Stimulated activated naive CD4-positive, alpha-beta T cell treated with Interleukin-2 at 50 U/mL for 16 hours (primary cell): ENCODE measurements at places on chromosomes 2 and 18.
A peak's percentile ranks its signal among the peaks of the same experiment; 100 is the strongest.

DNA sequence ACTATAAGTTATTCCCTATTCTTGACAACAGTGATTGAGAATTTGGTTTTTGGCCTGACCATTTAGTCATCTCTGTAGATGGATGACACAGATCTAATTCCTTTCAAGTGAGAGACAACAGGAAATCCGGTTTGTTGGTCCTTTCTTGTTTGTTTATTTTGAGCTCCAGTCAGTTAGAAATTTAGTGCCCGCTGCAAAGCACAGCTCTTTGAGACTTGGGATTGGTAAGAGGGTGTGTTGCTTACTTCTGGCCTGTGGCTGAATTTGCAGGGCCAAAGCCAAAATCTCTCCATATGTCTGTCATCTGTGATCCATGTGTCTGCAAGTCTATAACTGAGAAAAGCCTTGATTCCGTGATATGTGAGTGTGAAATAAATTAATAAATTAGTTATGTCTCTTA is 74.3 kb downstream of the BIN1 start:
- DNase-seq, result no peak

- DNase-seq, result peak; percentile 80
Measured at GRCh38 chr2:230643576-230644291, 68.9 kb upstream of the CAB39 start.

DNA sequence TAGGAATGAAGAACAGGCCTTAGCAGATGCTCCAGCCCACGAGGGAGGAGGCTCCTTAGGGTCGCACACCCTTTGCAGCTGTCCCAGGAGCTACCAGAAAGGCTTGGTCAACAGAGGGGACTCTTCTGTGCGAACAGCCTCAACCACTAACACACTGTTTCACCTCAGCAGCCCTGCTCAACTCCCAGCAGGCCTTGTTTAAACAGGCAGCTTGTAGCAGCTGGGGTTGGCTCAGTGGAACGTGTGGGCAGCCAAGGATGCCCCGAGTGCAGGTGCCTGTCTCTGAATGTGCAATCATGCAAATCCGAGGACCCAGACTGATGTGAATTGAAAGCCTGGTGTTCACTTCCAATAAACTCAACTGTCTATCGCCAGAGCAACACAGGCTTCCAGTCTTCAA is 88.7 kb upstream of the CXCR4 start:
- DNase-seq, result no peak

DNA sequence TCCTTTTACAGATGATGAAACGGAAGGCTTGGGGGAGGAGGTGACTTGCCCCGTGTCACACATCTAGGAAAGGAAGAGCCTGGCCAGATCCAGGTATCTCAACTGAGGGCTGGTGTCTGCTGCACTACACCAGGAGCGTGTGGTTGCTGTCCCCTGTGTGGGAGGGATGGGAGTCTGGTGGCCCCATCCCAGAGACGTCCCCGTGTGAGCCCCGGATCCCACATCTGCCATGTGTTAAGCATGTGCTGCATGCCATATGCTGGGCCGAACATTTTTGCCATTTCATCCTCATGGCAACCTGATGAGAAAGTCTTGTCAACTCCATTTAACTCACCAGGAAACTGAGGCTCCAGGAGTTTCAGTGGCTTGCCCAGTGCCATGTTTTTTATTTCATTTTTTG is 4.2 kb downstream of the GAREM2 start:
- no peak for DNase-seq

GRCh38 chr18:55206927-55207326 is 247.7 kb upstream of the CCDC68 start:
- DNase-seq, result no peak

GRCh38 chr18:45978084-45978483 is 11.0 kb upstream of the EPG5 start:
- no peak for DNase-seq

GRCh38 chr2:168233726-168234406 is 13.5 kb downstream of the STK39 start:
- DNase-seq, result no peak

GRCh38 chr2:74779587-74780135 is 54.3 kb upstream of the HK2 start:
- DNase-seq, result no peak
